ENCODE measurements at places on chromosomes 12 and 14.

- DNase-seq: no peak
These were observed 215.4 kb downstream of the SLC41A2 start for GRCh38 chr12:104742551-104743201.

GRCh38 chr12:67803278-67803993 lies 154.9 kb downstream of the DYRK2 start:
- no peak for DNase-seq

DNA sequence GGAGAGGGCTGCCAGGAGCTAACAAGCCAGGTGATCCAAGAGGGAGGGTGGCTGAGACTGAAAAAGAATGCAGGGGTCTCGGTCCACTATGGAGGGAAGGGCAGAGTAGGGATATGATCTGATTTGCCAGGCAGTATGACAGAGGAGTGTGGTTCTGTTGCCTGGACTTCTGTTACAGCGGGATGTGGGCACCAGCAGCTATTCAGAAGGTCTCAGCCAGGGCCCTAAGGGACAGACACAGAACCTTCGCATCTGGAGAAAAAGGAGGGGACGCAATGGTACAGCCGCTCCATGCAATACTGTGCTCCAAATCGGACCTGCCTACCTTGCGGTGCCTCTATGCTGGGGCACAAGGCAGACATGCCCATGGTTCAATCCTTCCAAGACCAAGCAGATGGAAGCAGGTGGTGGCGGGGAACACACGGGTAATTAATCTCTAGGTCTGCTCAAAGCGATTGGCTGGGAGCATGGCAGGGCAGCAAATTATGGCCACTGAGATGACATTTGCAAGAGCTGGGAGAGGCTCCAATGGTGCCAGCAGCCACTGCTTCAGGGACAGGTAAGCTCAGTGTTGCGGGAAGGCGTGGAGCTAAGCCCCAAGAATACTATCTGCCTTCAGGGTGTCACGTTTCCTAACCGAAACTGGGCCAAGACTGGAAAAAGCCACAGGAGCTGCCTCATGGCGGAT lies 185.5 kb downstream of the FOXN3 start:
- DNase-seq: no peak

GRCh38 chr12:111584959-111585358 lies 14.2 kb downstream of the ATXN2 start:
- DNase-seq: no peak

- DNase-seq: no peak
These were observed 5.9 kb downstream of the MMP17 start for GRCh38 chr12:131833896-131834641.

DNA sequence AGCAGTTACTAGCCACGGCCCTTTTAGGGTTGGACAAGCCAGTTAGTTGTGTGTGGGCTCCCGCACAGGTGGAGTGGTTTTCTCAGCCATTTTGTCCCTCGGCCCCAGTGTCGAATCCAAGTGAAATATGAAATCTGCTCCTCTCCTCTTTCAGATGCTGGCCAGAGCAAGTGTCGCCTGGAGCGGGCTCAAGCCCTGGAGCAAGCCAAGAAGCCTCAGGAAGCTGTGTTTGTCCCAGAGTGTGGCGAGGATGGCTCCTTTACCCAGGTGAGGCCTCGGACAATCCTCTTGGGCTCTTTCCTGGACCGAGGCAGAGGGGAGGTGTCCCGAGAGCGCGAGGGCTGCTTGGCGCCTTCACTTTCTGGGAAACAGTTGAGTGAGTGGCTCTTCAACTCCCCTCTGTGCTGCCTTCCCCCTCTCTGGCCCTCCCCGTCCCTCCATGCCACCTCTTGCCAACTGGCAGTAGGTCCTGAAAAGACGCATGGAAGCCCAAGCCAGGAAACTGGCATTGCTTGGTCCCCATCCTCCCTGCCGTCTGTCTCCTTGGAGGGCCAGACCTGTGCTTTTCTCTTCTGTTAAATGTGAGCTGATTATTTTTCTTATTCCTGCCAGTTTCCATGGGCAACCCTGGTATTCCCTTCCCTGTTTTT lies 74.2 kb downstream of the SMOC1 start:
- no peak for DNase-seq

DNA sequence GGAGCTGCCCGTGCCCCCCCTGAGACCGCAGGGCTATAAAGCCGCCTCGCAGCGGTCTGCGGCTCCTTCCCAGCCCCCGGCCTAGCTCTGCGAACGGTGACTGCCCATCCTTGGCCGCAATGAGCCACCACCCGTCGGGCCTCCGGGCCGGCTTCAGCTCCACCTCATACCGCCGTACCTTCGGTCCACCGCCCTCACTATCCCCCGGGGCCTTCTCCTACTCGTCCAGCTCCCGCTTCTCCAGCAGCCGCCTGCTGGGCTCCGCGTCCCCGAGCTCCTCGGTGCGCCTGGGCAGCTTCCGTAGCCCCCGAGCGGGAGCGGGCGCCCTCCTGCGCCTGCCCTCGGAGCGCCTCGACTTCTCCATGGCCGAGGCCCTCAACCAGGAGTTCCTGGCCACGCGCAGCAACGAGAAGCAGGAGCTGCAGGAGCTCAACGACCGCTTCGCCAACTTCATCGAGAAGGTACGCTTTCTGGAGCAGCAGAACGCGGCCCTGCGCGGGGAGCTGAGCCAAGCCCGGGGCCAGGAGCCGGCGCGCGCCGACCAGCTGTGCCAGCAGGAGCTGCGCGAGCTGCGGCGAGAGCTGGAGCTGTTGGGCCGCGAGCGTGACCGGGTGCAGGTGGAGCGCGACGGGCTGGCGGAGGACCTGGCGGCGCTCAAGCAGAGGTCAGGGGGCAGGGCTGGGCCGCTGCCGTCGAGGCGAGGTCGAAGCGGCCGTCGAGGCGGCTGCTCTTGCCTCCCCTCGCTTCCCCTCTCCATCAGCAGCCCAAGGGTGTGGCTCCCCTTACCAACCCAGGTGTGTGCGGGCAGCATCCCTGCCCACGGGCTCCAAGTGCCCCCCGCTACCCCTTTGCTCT lies at the start of gene PRPH:
TSS of gene PRPH (plus strand) at position 66 of the 855 bp plus-strand sequence. CDS start at position 120, 54 bp downstream.
- peak; percentile 26 for DNase-seq

GRCh38 chr12:6826125-6826733 lies 2.0 kb upstream of the P3H3 start:
- no peak for DNase-seq

- DNase-seq: no peak
These were observed 55.5 kb downstream of the SLC16A7 start for GRCh38 chr12:59651229-59651920.

DNA sequence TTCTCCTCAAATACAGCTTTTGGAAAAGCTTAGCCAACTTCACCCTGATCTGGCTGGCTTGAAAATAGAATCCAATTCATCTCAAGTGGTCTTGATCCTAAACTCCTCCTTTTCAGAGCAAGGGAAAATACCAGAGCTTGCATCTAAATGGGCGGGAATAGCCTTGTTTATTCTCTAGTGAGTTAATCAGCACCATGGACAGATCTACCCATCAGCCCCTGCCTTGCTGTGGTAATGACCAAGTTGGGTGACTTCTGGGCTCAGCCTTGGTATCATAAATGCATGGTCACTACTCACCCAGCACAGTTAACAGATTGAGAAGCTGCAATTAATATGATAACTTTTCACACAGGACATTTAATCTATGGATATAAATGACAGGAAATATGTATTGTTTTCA lies 196.6 kb downstream of the GLT1D1 start:
- DNase-seq: peak; percentile 28

DNA sequence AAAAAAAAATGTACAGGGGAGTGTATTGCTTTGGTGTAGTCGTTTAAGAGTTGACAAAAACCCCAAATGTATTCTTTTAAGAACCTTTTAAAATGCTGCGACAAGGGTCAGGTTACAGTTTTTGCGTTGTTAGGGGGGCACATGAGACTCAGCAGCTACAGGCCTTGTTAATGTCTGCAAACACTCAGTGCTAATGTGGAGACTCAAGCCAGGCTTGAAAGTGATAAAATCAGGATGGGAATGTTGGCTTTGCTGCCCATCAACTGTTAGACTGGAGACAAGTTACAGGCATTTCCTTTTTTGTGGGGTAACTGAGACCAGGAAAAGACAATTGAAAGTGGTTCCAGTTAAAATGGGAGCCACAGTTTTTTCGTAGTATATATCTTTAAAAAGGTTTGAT lies 84.8 kb downstream of the PRKCH start:
- DNase-seq: no peak

GRCh38 chr12:15966426-15966825 lies 55.3 kb downstream of the DERA start:
- no peak for DNase-seq

DNA sequence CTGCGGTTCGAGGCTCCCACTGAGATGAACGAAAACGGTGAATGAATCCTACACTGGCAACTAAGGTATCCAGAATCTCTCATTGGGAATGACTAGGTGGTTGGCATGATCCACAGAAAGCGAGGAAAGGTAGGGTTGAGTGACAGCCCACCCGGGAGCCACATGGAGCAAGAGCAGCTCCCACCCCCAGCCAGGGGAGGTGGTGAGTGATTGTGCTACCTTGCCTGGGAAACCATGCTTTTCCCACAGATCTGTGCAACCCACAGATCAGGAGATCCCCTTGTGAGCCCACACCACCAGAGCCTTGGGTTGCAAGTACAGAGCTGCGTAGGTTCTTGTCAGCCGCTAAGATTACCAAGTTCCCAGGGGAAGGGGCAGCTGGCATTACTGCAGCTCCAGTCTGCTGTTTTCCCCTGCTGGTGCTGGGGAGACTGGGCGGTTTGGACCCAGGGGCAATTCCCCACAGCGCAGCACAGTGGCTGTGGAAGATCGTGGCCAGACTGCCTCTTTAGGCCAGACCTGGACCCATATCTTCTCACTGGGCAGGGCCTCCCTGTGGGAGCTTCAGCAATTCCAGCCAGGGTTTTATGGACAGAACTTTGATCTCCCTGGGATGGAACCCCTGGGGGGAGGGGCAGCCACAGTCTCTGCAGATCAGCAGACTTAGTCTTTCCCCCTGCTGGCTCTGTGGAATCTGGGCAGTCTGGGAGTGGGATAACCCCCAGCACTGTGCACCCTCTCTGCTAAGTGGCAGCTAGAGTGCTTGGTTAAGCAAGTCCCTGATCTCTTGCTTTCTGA lies 44.6 kb upstream of the PPP4R3A start:
- DNase-seq: no peak

GRCh38 chr14:65423982-65424381 lies 11.5 kb downstream of the FUT8 start:
- no peak for DNase-seq

- no peak for DNase-seq
These were observed 2.0 kb downstream of the OR10AD1 start for GRCh38 chr12:48201091-48201490.

- no peak for DNase-seq
These were observed 767 bp upstream of the KCNMB4 start for GRCh38 chr12:70365398-70365647.

DNA sequence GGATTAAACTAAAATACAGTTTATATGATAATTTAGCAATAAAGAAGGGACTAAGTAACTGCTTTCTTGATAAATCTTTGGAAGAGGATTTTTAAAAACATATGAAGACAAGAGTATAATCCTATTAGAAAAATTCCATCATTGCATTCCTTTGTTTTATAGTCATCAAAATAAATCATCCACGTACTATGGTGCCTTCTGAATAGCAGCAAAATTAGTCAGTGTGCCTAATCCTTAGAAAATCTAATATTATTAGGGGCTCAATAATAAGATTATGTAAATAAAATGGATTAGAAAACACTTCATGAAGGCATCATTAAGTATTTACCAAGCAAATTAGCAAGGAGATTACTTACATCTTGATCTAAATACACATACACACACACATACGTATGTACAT lies 102.1 kb downstream of the KCNH5 start:
- DNase-seq: no peak

DNA sequence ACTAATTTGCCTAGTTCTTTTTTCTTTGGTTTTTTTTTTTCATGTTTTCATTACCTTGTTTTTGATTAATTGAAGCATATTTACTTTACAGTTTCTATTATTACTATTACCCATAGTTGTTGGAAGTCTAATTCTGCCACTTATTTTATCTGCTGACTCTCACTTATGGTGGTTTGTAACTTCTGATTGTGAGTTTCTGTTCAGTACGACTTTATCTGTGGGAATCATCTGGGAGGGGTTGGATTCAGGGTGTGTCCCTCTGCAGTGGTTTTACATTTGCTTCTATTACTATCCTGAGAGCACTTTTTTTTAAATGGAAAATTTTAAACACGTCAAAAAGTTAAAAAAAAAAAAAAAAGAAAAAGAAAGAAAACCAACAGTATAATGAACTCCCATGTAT lies 26.4 kb upstream of the SOS2 start:
- no peak for DNase-seq

- no peak for DNase-seq
These were observed 292.6 kb upstream of the CAND1 start for GRCh38 chr12:66976526-66976925.

DNA sequence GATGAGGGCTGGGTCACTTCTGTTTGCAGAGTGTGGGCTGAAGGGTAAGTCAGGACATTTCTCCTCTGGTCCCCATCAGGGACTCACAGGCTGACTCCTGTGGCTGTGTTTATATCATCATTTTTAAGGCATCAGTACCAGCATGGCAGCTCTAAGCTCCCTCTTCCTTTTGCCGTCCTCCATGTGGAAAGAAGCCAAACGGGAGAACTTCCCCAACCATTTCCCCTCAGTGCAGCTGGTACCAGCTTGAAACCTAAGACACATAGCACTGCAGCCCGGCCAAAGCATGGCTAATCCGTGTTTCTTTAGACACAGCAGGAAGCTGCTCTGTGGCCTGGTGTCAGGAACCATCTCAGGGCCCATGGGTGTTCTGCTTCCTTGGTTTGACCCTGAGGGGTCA lies 31.9 kb upstream of the ATP2A2 start:
- DNase-seq: no peak

- peak; percentile 51 for DNase-seq
These were observed 23.5 kb upstream of the AMN start for GRCh38 chr14:102898776-102899515.

DNA sequence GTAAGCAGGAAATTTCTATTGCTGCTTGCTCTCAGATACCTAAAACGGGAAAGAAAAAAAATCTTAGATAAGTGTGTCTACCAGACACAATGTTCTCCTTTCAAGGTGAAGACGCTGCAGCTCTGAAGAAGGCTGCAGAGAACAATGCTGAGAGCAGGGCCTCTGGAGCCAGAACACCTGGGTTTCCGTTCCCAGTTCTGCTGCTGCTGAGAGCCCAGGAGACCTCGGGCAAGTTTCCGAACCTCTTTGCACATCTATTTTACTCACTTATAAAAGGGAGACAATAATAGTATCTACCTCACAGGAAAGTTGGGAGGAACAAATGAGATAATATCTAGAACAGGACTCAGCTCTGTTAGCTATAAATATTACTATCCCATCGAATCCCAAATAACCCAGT lies 122.9 kb downstream of the TMTC1 start:
- DNase-seq: no peak

DNA sequence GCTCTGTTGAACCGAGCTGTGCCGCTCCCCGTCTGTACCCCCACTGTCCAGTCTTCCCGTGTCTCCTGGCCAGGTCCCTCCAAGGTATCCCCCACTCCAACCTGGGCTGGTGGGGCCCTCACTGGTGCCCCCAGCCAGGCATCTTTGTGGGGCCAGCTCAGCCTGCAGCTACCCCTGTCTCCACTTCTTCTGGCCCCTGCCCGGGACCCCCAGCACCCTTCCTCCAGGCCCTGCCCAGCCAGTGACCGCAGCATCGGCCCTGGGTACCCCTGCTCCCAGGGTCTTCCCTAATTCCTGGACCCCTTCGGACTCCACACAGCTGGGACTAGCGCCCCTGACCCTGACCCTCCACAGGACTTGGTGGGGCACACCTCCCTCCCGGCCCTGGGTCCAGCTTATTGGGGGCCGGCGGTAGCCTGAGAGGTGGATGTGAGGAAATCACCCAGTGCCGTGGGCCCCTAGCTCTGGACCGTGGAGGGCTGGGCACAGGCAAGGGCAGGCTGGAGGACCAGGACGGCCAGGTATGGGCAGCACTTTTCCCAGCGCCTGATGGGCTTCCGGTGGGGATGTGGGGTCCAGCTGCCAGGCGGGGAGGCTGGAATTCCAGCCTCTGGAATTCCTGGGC lies 4.1 kb upstream of the CRIP1 start:
- no peak for DNase-seq

- DNase-seq: peak; percentile 51
These were observed 1519.3 kb upstream of the TMEM132C start for GRCh38 chr12:126747530-126748149.
